Activated CD4-positive, alpha-beta T cell treated with anti-CD3 and anti-CD28 coated beads for 4 hours (primary cell): ENCODE measurements at places on chromosomes 3 and 15.
A peak's percentile ranks its signal among the peaks of the same experiment; 100 is the strongest.

DNA sequence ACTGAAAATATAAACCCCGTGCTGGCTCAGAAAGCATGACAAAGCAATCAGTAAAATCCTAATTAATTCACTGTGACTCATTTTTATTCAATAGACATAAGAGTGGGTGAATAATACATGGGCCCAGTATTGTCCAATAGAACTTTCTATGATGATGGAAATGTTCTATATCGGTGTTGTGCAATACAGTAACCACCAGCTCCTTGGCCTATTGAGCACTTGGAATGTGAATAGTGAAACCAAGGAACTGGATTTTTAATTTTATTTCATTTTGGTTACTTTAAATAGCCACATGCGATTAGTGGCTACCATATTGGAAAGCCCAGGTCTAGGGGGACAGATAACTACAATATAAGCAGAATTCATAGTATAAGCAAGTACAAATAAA is 69.8 kb upstream of the PPP2R3A start:
- DNase-seq: no peak

- no peak for DNase-seq
Observed at GRCh38 chr3:101142160-101142559, 148.9 kb upstream of the ABI3BP start.

DNA sequence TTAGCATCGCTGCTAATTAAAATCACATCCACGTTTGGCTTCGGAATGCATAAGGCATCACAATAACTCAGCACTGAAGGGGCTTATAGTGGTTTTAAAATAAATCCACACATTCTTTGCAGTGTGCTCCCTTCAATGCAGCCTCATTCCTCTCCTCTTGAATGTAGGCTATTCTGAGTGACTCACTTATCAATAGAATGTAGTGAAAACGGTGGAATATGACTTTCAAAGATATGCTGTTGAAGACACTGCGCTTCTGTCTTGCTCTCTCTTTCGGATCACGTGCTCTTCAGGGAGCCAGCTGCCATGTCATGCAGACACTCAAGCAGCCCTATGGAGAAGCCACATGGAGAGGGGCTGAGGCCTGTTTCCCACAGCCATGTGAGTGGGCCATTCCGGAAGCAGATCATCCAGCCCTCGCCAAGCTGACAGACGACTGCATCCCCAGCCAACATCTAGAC is 87.4 kb downstream of the CRYGS start:
- DNase-seq: no peak

DNA sequence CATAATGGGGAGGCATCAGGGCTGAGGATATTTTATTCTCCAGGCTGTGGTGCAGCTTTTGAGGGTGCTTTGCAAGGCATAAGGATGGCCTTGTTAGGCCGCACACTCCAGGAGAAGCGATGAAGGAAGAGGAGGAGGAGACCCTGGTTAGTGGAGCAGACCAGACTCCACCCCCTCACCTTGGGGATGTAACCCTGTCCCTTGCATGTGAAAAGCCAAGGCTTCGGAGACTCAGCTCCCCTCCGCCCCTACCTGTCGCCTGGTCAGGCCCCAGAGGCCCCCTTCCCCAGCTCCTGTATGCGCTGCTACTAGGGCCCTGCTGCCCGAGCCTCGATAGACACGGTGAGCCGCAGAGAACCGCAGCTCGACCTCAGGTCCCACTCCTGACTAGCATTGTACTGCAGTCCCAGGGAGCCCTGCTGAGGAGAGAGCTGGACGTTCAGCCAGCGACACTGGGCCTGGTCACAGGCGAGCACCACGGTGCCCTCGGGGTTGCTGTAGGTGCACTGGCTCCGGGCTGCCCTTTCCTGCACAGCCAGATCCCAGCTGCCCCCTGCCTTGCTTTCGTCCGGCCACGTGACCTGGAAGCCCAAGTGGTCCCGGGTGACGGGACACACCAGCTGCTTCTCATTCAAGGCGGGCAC is 10.2 kb downstream of the CPN2 start:
- no peak for DNase-seq

DNA sequence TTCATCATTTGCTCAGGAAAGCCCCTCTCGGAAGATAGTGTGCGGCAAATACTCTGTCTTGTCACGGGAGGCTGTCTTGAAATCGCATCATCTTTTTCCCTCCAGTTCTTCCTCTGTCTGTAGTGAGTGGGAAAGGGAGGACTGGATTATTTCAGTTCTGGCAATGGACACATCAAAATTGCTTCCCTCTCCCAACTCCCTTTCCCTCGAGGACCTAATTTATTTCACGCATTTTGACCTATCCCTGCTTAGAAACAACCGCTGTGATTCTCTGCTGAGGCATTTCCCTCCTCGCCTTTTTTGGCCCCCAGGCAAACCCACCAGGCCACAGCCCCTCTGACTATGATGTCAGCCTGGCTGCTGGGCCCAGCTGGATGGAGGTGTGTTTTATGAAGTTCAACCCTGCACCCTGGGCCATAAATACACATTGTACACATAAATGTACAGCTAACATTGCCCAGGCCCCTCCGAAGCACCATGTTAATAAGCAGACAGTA is 138.7 kb upstream of the LRTM1 start:
- no peak for DNase-seq

- no peak for DNase-seq
Observed at GRCh38 chr3:7697548-7697947, 804.1 kb upstream of the LMCD1 start.

DNA sequence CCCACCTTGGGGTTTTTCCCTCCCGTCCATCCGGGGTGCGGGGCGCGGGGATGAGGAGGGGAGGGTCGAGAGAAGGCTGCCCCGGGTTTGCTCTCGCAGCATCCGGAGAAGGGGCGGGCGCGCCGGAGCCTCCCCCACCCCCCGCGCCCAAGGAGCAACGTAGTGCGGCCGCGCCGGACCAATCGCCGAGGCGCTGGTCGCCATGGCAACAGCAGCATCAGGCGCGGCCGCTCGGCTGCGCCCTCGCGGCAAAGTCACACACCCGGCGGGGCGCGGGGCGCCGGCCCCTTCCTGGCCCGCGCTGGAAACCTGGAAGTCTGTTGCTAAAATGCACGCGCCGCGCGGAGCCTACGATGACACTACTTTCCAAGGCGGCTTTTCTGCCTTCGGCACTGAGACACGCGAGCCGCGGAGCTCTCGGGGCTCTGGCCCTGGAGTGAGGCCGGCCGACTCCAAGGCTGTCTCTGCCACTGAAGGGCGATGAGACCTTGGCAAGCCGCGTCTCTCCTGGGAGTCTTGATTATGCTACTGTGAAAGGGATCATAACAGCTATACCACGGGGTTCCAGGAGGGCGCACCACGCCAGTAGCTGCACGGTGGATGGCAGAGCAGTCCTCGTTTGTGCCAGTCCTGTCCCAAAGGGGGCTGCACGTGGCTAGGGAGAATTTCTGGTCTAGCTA is at the start of gene IQSEC1:
IQSEC1 (minus strand) TSS at position 104 of the 680 bp plus-strand sequence. CDS start 415 bp downstream, outside the sequence.
- peak; percentile 54 for DNase-seq

- no peak for DNase-seq
Observed at GRCh38 chr3:65039754-65040210, 352.0 kb upstream of the ADAMTS9 start.

- DNase-seq: no peak
Observed at GRCh38 chr15:50624616-50625168, 61.9 kb downstream of the TRPM7 start.

GRCh38 chr3:108528459-108529252 is 18.3 kb upstream of the MYH15 start:
- DNase-seq: no peak

GRCh38 chr3:160210799-160211221 is 14.4 kb upstream of the C3orf80 start:
- DNase-seq: no peak

DNA sequence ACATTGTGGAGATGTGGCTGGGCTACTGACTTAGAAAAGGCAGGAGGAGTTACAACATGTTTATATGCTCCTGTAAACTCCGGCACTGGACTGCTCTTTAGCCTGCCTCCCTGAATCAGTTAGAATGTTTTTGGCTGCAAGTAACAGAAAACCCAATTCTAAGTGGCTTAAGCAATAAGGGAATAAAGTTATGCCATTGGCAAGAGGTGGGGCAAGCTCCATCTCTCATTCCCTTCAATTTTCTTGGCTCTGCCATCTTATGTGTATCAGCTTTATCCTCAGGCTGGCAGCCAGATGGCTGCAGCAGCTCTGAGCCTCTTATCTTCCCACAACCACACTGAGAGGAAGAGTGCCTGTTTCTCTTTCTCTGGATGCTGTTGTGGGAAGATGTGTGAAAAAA is 22.4 kb upstream of the MEIS2 start:
- no peak for DNase-seq

DNA sequence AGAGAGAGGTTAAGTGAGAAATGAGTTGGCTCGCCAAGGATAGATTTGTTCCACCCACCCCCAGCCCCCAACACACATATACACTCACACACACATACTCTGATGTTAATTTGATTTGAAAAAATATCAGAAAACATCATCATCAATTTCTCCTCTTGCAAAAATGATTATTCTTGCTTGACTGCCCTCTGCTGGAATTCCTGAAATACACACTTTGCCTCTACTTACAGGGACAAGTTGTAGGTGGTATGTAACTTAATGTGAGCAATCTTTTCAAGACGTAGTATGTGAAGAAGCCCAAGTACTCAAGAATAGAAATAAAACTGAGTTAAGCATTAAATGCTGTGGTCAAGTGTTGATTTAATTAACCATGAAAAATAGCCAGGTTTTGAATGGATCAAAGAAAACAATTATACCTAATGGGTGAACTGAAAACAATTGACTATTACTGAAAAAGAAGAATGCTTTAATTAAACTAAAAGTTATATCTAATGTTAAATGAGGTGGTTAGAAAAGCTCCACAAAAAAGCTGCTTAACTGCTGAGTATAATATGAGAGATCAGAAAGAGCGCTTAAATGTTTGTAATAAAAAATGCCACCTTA is 46.6 kb upstream of the MDFIC2 start:
- no peak for DNase-seq

DNA sequence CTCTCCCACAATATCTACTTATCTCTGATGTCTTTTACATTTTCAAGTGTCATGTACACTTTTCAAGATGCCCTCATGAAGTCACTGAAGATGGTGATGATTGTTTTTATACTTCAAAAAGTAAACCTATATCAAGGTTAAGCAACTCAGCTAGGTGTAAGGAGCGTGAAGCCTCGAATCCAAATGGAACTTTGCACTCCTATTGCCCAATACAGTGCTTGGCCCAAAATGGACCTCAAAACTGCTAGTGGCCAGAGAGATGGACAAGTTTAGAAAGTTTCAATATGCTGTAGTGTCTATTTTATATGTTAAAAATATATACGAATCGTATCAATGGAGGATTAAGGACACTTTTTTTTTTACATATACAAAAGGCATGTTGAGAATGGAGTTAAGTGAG is 167.7 kb downstream of the CHL1 start:
- no peak for DNase-seq

GRCh38 chr3:28215407-28215806 is 26.0 kb upstream of the CMC1 start:
- DNase-seq: no peak

GRCh38 chr15:89099968-89100367 is 11.7 kb downstream of the ABHD2 start:
- no peak for DNase-seq

- no peak for DNase-seq
Observed at GRCh38 chr3:193980905-193981304, 155.0 kb upstream of the HES1 start.

DNA sequence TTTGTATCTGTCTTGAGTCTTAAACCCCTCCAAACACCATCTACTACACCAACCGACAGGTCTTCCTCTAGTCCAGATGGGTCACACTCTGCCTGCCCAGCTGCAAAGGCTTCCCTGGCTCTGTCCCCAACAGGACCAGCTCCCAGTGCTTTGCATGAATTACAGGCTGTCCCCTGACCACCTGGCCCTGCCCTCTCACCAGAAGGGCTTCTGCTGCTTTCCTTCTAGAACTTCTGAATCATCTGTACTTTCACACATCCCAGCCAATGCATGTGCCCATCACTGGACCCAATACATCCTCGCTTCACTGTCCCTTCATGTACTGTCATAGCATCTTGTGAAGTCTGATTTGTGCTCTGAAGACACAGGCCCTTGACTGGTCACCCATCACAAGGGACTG is 53.6 kb downstream of the HOMER2 start:
- no peak for DNase-seq

DNA sequence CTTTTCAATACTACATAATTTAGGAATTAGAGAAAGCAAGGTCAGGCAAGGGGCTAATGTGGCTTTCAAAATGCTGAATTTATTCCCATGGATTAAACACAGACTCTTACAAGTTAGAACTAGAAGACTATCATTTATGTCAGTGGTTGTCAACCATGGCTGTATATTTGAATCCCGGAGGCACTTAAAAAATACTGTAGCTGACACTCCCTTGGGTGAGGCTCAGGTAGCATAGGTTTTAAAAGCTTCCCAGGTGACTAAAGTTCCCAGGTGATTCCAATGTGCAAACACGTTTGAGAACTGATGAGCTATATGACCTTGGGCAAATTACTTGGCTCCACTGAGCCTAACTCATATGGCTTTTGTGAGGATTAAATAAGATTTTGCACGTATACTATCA is 29.6 kb downstream of the AAGAB start:
- DNase-seq: no peak

- no peak for DNase-seq
Observed at GRCh38 chr15:65939901-65940617, 70.8 kb downstream of the RAB11A start.

- no peak for DNase-seq
Observed at GRCh38 chr3:172596394-172596706, 73.1 kb upstream of the TNFSF10 start.

- no peak for DNase-seq
Observed at GRCh38 chr3:28835751-28836150, 445.1 kb upstream of the RBMS3 start.

- no peak for DNase-seq
Observed at GRCh38 chr3:112857526-112857925, 10.9 kb upstream of the CD200R1L start.

GRCh38 chr3:178518660-178519396 is 17.4 kb upstream of the KCNMB2 start:
- no peak for DNase-seq

DNA sequence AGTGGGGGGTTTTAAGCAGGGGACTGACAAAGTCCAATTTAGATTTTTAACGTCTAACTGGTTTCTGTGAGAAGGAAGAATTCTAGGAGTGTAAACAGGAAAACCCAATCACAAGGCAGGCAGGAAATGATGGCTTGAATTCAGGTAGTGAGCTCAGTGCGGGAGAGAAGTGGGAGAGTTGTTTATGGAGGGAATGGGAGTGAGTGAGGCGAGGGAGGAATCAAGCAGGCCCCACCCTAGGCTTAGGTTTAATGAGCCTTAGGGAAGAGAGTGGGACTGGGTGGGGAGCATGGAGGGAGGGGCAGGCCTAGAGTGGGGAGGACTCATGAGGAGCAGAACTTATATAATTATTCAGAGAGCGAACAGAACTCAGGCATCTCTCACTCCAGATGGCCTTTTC is 17.9 kb downstream of the VIPR1 start:
- DNase-seq: no peak

DNA sequence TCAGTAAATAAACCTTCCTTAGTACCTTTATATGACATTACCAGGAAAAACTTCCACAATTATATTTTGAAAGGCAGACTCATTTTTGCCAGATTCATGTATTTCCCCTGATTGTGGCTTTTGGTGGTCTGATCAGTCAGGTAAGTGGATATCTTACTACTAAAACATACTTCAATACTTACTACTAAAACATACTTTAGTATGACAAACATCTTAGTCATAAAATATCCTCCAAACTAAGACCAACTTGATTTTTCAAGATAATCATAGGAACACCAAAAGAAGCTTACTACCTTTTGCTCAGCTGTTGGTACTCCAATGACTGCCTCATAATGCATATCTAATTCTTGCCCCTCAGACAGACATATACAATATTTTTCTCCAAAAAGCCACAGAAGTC is 9.3 kb downstream of the TJP1 start:
- DNase-seq: no peak
